ENCODE measurements at places on chromosomes 1 and 21.

DNA sequence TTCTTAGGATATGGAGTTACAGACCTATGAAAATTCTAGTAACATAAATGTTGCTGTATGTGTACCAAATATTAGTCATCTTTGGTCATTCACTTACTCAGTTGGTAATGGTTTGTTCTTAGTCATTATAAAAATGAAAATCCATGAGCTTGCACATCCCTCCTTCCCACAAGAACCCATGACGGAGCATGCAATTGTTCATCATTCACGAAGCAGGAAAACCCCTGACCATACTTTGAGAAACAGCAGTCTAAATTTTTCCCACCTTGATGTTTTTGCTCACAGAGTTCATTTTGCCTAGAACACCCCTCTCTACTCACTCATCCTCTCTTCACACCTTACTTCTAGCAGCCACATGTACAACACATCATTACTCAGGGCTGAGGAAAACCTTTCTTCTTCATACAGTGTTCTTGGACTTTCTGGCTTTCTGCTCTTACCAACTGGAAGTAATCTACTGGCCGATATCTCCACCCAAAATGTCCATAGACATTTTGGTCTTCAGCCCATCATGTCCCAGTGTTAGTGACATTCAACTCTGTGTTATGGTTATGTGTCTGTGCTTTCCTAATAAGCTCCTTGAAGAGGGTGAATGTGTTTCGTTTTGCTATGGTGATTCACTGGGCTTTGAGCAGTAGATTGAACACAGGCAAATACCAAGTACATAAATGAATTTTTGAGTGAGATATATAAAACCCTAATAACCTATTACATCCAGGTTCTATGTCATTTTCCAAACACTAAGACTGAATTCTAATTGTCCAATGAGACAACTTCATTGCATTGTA is 189.9 kb downstream of the ZC3H11B start:
- no peak for DNase-seq

DNA sequence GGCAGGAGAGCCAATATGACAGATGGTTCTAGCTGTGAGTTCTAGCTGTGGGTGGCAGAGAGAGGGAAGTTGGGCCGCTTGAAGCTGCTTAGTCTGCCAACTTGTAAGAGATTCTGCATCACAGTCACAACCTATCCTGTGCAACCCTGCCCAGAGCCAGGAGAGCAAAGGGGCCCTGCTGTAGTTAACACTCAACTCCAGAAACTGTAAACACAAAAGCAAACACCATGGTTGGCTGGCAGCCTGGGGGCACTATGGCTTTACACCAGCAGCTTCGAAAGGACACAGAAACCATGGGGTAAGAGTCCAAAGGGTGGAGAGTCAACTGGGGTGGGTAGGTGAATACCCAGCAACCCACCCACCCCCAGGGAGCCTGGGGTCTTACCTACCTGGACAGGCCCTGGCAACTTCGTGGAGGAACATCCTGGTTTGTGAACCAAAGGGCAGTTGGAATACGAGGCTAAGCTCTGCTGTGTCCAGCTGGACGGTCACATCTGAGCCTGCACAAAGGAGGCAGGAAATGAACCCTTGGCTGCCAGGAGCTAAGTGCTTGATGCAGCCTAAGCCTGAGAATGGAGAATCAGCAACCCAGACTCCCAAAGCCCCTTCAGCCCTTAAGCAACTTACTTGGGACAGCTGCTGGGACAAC is 6.4 kb downstream of the INPP5B start:
- DNase-seq, result no peak

GRCh38 chr1:116586741-116587143 is 15.9 kb upstream of the CD58 start:
- DNase-seq, result no peak

DNA sequence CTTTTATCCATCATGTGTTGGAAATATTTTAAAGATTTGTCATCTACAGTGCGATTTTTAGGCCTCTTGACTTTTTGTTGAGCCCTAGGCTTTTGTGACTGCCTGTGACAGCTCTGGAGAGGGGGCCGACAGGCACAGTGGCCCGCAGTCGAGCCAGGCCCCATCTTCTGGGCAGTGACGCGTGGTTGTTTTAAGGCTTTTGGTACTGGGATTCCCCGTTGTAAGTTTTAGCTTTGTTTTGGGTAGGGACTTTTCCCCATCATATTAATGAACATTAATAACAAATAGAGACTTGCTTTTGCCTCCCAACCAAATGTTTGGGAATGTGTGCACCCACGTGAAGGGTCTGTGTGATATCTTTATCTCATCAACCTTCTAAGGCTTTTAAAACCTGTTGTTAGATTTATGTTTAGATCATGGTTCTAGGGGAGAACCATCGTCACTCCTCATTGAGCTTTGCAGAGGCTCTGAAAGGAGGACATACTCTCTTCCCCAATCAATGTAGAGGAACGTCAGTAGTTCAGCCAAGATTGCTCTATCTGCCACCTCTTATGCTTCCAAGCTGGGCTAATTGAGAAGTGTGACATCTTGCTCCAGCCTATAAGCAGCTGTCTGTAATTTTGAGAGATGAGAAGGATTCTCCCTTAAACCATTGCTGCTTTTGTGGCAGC is 34.6 kb downstream of the MAPKAPK2 start:
- DNase-seq, result no peak

GRCh38 chr1:235013512-235013911 is 115.1 kb downstream of the TOMM20 start:
- no peak for DNase-seq
